Fibroblast of skin of right biceps (primary cell): ENCODE measurements at places on chromosomes 7 and 10.

DNA sequence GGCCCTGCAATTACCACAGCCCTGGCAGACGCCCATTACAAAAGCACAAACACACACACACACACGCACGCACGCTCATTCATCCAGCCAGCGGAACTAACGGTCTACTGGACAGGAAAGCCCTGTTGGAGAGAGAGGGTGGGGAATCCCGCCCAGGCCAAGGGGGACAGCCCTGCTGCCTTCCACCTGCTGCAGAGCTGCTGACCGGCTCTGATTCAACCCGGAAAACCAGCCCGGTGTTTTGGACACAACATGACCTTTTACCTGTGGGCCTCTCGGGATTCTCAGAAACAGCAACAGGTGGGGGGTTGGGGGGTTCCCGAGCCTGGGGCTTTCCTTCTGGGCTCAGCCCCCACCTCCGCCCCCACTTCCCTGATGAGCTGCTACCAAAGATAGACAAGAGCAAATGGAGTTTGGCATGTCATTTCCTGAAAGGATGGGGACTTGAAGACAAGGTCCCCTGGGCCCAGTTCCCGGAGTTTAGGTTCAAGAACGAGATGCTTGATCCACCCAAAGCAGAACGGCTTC is 18.5 kb upstream of the SERPINE1 start:
- no peak for DNase-seq

DNA sequence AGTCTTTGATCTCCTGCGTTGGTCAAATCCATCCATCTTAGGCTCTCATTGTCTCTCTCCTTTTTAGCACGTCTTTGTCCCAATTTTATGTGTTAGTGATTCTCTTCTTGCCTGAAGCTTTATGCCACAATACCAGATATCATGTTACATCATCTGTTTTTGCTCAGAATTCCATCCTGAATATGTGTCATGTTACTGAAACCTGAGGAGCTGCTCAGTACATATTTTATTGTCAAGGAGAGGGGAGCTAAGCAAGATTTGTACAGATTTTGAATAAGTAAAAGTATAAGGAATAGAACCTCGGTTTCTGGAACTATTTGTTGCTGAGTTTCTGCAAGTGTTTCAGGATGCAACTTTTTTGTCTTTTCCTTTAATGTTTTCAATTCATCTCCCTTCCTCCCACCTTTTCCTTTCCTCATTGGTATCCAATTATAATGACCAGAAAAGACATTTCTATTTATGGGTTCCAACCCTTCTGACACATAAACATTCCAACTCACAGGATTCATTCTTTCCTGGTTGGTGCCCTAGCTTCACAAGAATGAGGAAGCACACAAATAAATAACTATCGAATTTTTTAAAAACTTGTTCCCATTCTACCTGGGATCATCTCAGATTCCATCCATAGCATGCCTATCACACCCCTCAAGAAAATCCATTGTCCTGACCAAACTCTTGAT is 291.8 kb downstream of the CRPPA start:
- DNase-seq = peak; percentile 91

DNA sequence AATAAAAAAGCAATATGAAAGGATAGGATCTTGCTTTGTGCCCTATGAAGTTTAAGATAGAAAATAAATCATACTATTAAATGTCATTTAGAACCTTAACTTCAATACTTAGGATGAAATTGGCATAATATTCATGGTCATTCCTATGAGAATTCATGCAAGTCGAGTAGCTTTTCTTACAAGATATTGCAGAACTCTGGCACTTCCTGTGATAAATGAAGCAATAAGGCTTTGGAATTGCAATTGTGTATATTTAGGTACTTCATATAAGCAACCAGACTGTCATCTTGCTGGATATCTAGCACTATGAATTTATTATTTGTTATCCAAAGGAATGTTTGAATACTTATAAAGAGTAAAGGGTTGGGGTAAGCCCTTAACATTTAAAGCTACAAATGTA is 116.5 kb downstream of the ZNF438 start:
- DNase-seq = peak; percentile 43

GRCh38 chr7:101953248-101953819 is 135.9 kb downstream of the CUX1 start:
- peak; percentile 84 for DNase-seq
